Suppressor macrophage treated with lipopolysaccharide for 1 hour (primary cell): ENCODE measurements at places on chromosomes 2 and 18.

DNA sequence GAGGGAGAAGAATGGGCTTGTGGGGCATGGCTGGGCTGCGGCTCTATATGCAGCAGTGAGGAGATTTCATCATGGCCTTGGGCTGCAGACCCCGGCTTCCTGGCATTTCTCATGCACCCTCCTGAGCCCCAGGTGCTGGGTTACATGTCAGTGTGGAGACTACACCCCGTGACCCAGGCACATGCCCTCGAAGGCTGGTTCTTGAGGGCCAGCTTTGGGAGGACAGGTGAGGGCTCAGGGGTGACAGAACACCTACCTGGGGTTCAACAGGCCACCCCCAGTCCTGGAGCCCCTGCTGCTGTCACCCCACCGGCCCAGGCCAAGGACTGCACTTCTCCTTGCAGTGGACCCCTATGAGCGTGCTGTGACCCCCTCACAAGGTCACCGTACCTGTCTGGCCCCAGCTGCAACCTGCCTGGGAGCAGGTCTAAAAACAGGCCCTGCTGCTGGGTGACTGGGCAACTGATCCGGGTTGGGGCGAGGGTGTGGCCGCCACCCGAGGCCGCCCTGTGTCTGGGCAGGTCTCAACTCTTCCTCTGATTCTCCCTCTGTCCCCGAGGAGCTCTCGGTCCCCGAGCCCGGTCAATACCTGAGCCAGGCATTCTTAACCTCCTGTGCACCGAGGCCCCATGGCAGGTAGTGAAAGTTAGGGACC is 94.8 kb upstream of the OTOS start:
- DNase-seq, result no peak

DNA sequence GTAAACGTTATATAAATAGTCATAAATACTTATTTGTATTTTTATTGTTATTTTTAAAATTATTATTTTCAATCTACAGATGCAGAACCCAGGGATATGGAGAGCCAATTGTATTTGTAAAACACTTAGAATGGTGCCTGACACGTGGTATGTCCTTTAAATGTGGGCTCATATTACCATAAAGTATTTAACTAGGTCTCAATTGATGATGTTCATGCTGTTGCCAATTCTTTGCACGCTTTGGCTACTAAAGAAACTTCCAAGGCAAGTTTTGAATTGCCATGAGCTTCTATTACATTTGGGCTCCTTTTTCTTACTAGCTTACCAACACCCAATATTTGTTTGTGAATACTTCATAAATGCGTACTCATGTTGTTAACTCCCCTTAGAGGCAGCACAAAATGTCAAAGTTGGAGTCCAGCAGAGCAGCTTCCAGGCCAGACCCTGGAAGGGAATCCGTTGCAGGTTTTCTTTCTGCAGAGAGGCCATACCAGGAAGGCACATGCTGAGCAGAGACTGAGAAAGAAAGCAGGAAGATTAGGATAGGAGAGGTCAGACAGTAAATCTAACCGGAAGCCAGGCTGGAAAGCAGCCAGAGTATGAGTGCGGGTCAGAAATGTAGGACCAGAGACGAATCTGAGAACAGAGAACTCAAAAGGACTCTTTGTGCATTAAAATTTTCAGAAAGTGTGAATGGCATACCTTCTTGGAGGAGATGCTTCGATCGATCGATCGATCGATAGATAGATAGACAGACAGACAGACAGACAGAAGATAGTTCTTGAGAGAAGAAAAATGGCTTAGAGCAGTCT is 4.2 kb upstream of the NOSTRIN start:
- DNase-seq, result no peak

DNA sequence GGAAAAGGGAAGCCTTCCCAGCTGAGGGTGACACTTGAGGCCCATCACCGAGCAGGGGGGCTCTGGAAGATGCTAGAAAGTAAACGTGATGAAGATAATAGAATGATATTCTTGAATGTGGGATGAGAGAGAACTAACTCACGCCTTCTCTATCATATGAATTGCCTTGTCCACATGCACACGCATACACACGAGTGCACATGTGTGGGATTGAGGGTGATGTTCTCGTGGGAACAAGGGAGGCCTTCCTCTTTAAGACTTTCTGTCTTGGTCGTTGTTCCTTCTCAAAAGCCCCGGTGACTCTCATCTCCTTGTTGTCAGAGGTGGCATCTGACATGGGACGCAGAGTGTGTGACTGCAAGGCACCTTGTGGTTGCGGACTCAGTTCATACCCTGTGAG is 436.9 kb downstream of the ZNF516 start:
- no peak for DNase-seq

GRCh38 chr2:51219468-51219867 is 187.5 kb upstream of the NRXN1 start:
- no peak for DNase-seq

DNA sequence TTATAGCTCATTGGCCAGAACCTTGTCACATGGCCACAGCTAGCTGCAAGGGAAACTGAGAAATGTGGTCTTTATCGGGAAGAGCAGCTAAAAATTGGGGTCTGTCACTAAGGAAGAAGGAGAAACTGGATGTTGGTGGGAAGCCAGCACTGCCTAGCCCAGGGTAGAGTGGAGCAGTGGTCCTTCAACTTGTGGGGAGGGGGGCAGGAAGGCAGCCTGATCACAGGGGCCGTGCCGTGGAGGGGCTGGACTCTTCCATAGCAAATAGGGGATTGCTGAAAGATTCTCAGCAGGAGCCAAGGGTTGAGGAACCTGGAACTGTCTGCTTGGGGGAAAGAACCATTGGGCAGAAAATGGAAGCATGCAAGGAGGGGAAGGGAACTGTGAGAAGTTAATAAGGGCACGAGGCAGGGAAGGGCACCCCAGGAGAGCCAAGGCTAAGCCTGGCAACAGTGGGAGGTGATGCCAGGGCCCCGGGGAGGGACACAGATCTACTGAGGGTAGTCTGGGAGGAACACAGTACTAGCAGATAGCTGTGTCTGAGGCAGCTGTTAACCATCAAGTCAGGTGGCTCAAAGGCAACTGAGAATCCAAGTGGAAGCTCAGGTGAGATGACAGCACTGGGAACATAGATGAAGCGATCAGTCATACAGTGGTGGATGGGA is 5.9 kb upstream of the NEURL3 start:
- DNase-seq, result no peak

DNA sequence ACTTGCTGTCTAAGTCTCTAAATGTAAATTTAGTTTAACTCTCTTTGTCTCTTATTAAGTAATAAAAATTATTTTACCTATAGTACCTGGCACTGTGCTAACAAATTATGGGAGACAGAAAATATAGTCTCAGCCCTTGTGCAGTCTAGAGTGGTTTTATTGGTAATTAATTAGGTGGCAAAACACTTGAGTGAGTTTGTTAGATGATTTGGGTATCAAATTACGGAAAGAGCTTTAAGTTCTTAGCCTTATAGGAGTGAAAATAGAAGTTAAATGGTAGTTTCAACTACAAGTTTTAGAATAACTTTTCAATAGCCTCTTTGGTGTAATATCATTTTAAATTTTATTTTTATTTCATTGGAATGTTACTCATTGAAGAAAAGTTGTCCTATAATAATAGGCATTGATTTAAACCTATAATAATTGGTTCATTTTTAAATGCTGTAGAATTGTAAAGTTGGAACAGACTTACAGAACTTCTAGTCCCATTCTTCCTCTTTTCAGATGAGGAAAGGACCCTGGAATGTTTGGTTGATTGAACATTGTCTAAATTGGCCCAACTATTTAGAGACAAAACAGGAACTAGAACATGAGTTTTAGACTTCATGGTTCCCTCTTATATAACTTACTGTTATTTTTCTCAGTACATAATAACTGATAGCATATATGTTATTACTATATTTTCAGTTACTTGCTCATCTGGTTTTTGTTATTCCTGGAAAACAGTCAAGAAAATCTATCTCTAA is 10.2 kb upstream of the HTR2B start:
- peak; percentile 80 for DNase-seq

DNA sequence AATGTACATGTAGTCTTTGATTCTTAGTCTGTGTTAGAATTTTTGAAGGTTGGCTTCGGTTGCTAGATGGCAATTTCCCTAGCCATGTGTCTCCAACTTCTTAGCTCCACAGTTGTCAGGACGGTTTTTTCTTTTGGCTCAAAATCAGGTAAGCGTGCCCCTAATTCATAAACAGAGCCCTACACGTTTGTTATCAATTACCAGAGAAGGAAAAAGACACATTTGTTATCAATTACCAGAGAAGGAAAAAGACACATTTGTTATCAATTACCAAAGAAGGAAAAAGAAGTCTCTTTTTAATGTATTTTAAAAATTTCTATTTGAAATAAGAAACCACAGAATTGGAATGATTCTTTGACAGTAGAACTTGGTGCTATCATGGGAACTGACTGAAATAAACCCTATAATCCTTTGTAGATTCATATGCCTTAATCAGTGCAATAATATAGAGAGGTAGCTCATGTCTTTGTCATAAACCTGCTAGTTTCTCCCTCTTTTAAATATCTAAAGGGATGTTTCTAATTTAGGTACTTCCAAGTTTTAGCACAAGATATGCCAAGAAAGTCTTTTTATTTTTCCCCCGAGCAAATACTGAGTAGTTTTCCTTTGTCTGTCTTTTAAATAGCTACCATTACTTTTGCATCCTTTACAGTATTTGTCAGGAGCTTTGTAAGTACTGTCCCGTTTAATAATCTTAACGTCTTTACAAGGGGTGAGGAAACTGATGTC is 35.9 kb downstream of the CAMKMT start:
- no peak for DNase-seq

GRCh38 chr2:213189001-213189899 is 37.8 kb upstream of the IKZF2 start:
- no peak for DNase-seq

DNA sequence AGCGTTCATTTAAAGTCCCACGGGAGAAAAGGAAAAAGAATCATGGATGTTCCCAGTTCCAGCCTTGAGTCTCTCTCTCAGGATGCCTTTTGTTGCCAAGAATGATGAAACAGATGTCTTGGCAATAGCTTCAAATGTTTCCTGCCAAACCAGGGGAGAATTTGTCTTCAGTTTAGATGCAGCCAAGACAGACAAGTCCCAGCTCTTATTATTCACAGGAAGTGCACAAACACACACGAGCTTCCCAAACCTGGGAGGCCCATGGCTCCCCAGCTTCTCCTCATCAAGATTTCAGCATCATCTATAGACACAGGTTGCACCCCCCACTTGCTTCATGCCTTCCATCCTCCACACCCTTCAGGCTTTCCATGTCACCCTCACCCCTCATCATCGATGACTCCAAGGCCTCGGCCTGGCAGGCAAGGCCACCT is 45.9 kb downstream of the HS1BP3 start:
- DNase-seq, result no peak

DNA sequence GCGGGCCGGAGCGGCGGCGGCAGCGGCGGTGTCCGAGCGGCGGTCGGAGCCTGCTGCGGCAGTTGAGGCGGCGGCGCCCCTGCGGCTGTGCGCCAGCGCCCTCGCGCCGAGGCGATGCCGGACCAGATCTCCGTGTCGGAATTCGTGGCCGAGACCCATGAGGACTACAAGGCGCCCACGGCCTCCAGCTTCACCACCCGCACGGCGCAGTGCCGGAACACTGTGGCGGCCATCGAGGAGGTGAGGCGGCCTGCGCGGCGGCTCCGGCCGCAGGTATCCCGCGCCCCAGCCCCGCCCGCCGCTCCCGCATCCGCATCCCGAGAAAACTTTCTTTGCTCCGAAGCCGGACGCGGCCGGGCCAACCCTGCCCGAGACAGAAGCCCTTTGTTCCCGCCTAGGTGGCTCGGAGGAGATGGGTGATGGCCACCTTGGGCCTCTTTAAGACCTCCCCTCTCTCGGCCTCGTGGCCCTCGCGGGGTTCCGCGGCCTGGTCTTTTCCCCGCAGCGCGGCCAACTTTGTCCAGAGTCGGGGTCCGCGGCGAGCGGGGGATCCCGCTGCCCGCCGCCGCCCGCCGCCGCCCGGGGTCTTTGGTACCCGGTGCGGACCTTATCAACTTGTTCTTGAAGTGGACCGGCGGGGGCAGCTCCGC is 504 bp downstream of the ASAP2 start:
- peak; percentile 45 for DNase-seq

GRCh38 chr2:25347846-25348245 is 6.1 kb upstream of the DNMT3A start:
- DNase-seq, result no peak

GRCh38 chr2:124121760-124122275 is 96.7 kb downstream of the CNTNAP5 start:
- DNase-seq, result no peak
